Activated naive CD4-positive, alpha-beta T cell (primary cell): ENCODE measurements at places on chromosomes 1 and 21.

DNA sequence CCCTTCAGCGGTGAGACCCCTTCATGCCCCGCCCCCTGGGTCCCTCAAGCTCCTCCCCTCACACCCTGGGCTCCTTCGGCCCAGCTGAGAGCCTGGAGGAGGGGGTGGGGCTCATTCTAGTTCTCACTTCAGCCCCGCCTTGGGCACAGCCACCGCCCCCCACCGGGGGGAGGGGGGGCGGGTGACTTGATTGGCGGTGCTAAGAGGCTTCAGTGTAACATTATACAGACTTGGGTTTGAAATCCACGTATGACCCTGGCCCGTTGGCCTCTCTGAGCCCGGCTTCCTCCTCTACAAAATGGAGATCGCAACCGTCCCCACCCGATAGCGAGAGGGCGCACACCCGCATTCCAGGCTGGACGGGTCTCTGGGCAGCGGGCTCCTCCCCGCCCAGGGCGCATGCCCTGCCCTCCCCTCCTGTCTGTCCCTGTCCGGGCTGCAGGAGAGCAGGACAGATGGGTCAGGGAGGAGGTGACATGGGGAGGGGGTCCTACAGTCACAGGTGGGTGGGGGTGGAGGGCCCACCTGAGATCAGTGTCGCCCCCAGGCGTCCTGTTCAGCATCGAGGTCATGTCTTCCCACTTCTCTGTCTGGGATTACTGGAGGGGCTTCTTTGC lies 5.1 kb downstream of the CLCNKB start:
- no peak for DNase-seq

DNA sequence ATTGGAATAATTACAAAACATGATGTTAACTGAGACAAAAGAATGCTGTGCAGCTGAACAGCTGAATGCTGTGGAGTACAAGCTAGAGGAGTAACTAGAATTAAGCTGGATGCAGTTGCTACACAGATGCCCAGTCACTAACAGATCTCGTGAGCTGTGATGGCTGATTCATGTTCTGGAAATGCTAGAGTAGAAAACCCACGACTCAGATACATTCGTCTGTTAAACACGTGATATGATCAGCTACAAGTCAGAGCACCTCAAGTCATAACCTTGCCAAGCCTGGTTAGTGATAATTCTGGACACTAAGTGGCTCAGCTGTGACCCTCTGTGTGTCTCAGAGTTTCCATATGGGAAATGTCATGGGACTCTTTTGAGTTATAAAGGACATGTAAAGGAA lies 89.7 kb upstream of the ESRRG start:
- DNase-seq = no peak

GRCh38 chr1:93907718-93908117 lies 1.5 kb downstream of the GCLM start:
- no peak for DNase-seq

GRCh38 chr21:35525443-35525842 lies 476.3 kb upstream of the RUNX1 start:
- no peak for DNase-seq

- no peak for DNase-seq
Measured at GRCh38 chr1:10655002-10655401, 141.4 kb downstream of the CASZ1 start.

- DNase-seq = no peak
Measured at GRCh38 chr1:190029441-190029840, 448.2 kb downstream of the BRINP3 start.

DNA sequence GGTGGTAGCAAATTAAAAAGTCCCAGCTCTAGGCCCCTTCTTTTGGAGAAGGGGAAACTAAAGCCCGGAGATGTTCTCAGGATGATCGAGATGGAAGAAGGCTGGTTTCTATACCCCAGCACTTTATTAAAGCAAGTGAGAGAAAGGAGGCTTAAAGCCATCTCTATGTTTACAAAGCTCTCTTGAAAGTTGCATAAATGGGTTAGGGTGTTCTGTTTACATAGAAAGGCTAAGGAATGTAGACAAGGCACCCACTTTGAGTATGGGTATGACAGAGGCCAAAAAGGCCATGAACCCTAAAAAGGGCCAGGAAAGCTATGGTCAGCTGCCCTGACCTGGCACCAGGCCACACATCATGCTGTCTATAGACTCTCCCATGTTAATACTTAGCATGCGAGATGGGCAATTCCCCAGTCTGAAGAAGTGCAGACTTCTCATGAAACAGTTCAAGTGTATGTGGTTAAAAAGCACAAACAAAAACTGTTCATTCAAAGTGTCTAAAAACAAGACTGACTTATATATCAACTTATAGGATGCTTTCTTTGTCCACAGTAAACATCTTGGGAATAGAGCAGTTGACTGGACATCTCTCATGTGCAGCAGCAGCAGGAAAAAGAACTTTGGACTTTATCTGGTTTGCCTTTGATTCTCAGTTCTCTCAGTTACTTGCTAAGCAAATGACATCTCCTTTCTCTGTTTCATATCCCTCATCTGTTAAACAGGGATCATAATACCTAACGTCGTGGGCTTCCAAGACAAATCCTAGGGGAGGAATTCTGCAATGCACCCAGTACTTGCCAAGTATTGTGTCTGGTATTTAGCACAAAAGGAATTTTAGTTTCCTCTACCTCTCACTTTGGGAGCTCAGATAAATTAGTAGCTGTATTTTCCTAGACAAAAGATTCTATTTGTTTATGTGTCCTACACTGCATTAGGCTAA lies 521.6 kb downstream of the PLPP3 start:
- DNase-seq = no peak
